Bronchial smooth muscle cell (primary cell): ENCODE measurements at places on chromosomes 3 and 15. TPM values are rescaled to one million over a fixed set of nuclear protein-coding genes. Genes with fewer than 3 reads are reported as not detected.

LIPC gene
- 0.32 and 4.0 TPM in 2 replicates for total RNA-seq

LYSMD4 gene
- total RNA-seq, result 9.5 and 13.1 TPM in 2 replicates

STAB1 gene
- total RNA-seq, result under 0.01 and 0.32 TPM in 2 replicates

SLC24A5 gene
- not detected in 2 replicates for total RNA-seq

MAPKAPK3 gene
- total RNA-seq, result 22.5 and 32.2 TPM in 2 replicates

POTEB3 gene
- total RNA-seq, result not detected in 2 replicates

CCDC13 gene
- 0.86 and 0.95 TPM in 2 replicates for total RNA-seq

OR4F6 gene
- not detected in 2 replicates for total RNA-seq

RASGRF1 gene
- total RNA-seq, result under 0.01 TPM in 1 of 2 replicates, not detected in the other

CNTN4 gene
- total RNA-seq, result not detected in 2 replicates

PLA2G4E gene
- total RNA-seq, result not detected in 2 replicates

LRRC31 gene
- not detected in 2 replicates for total RNA-seq

PODXL2 gene
- total RNA-seq, result 0.79 and 1.1 TPM in 2 replicates

LRTM1 gene
- not detected in 2 replicates for total RNA-seq

PLS1 gene
- 0.17 and 0.47 TPM in 2 replicates for total RNA-seq

NECTIN3 gene
- total RNA-seq, result 30.7 and 40.4 TPM in 2 replicates

SLCO3A1 gene
- total RNA-seq, result 4.1 and 4.9 TPM in 2 replicates

GPR156 gene
- 0.09 and 0.32 TPM in 2 replicates for total RNA-seq

SST gene
- total RNA-seq, result not detected in 2 replicates

FOXB1 gene
- not detected in 2 replicates for total RNA-seq

UROC1 gene
- total RNA-seq, result not detected in 2 replicates

TGM4 gene
- under 0.01 TPM in 1 of 2 replicates, not detected in the other for total RNA-seq

FES gene
- total RNA-seq, result 30.7 and 52.2 TPM in 2 replicates
